ENCODE measurements at places on chromosomes 3 and 15.

DNA sequence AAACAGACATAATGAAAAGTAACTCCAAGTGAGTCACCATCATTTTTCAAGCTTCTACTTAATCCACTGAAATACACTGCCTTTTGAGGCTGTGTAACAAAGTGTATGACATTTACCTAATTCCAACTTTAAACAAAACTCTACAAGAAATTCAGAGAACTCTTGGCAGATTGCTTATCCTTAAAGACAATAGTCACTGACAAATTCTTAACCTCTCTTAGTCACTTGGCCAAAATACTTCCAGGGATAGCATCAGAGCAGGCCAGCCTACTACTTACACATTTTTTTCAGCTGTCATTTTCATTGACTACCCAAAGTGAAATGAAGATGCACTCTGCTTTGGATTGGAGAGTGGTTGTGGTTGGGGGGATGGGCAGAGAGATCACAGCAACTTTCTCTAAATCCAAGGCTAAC, 3.6 kb downstream of the WWTR1 start:
- DNase-seq, result no peak

GRCh38 chr3:194098843-194099183, 37.1 kb upstream of the HES1 start:
- DNase-seq, result no peak

GRCh38 chr3:49930922-49931321, 1.3 kb upstream of the MON1A start:
- peak; percentile 17 for DNase-seq

GRCh38 chr3:125098611-125099291, 43.0 kb upstream of the HEG1 start:
- DNase-seq, result no peak

GRCh38 chr3:53624061-53624857, 129.8 kb downstream of the CACNA1D start:
- no peak for DNase-seq

DNA sequence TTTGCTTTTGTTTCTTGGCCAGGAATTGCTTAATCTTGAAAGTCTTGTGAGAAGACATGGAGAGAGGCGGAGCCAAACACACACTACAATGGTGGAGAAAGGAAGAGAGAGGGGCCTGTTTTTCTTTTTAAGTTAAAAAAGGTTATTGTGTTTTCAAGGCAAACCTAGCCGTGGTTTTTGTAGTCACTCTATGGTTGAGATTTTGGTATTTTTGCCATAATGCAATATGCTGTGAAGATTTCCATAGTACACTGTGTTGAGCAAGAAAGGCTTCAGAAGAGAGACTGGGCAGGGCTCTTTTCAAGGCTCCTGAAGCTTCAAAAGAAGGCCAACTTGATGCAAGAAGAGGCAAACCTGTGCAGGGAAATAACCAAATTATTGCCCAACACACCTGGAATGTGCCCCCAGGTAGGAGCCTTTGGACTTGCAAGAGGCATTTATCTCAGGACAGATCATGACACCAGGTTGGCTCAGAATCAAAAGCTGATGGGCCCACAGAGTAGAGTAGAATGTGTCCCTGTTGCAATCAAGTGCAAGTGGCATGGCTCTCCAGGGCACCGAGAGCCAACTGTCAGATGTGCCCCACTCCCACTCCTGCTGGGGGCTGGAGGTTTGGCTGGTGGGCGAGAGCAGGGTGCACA, 22.1 kb downstream of the AMOTL2 start:
- no peak for DNase-seq

DNA sequence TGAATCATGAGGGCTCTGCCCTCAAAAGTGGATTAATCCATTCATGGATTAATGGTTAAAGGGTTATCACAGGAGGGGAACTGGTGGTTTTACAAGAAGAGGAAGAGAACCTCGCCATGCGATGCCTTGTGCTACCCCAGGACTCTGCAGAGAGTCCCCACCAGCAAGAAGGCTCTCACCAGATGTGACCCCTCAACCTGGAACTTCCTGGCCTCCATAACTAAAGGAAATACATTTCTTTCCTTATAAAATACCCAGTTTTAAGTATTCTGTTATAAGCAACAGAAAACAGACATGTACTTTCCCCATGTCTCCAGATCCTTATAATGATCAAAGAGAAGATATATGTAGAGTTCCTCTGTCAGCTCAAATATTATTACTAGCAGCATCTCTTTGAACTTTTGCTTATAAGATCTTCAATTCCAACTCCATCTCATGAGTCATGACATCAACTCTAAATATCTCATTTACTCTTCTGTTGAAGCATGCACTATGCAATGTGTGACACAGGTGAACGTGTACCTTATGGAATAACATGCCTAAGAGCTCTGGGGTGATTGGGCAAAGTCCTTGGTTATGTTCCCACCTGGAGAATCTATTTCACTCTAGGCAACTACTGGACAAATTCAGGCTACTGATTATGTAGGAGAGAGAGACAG, 37.5 kb upstream of the ZBTB38 start:
- no peak for DNase-seq

DNA sequence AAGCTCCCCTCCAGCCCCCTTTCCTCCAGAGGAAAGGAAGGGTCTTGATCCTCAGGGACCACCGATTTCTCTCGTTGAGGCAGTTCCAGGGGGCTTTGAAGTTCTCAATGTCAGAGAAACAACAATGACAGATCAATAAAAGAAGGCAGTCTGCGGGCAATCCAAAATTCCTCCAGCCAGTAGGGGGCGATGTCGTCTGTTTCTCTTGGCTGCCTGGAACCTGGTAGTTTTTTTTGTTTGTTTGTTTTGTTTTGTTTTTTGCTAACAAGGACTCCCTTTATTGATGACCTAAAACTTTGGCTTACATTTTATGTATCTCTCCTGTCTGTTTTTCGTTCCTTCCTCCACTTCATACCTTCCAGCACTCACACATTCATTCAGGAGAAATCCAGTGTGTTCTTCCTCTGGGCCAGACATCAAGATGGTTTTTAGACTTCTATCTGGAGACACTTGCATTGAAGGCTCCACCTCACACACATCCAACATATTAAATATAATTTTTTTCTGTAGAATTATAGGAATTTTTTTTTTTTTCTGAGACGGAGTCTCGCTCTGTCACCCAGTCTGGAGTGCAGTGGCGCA, 276.6 kb downstream of the RPLP1 start:
- DNase-seq, result peak; percentile 51

Measured in A673 (cell line).